ENCODE measurements at places on chromosomes 5 and 9.

- no peaks in the 10 kb centered on the region for H3K4me1 ChIP-seq
- DNase-seq = no peak
- no peaks in the 10 kb centered on the region for H3K36me3 ChIP-seq
- no peaks in the 10 kb centered on the region for H3K27me3 ChIP-seq
- H3K27ac ChIP-seq = no peak overlapping the region
Observed at GRCh38 chr5:162752612-162753011, 684.8 kb upstream of the CCNG1 start.

DNA sequence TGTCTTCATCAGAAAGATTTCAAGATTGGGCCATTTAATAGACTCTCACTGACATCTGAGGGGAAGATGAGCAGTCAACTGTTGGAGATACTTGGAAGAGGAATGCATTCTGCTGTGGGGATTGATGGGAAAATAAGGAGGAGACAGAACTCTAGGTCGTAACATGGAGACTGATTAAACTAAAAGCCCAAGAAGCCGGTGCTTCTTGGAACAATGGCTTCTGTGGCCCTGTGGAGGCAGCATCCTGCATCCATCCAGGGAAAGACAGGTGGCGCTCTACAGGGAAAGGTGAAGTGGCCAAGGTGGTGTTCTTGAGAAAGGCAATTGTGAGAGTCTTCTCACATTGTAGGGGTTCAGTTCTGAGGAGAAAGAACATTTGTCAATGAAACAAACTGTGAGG lies 31.3 kb downstream of the ZFAND5 start:
- H3K4me1 ChIP-seq = no peaks in the 10 kb centered on the region
- peaks cover 5% of the 10 kb centered on the region for H3K27me3 ChIP-seq
- no peak overlapping the region for H3K27ac ChIP-seq
- H3K36me3 ChIP-seq = no peaks in the 10 kb centered on the region
- no peak for DNase-seq
- no peak overlapping the region for H3K4me3 ChIP-seq

- no peaks in the 10 kb centered on the region for H3K4me1 ChIP-seq
- no peak overlapping the region for H3K27ac ChIP-seq
- H3K36me3 ChIP-seq = no peaks in the 10 kb centered on the region
- no peak for DNase-seq
- no peak overlapping the region for H3K4me3 ChIP-seq
Observed at GRCh38 chr5:76468635-76469425, 65.7 kb downstream of the IQGAP2 start.

DNA sequence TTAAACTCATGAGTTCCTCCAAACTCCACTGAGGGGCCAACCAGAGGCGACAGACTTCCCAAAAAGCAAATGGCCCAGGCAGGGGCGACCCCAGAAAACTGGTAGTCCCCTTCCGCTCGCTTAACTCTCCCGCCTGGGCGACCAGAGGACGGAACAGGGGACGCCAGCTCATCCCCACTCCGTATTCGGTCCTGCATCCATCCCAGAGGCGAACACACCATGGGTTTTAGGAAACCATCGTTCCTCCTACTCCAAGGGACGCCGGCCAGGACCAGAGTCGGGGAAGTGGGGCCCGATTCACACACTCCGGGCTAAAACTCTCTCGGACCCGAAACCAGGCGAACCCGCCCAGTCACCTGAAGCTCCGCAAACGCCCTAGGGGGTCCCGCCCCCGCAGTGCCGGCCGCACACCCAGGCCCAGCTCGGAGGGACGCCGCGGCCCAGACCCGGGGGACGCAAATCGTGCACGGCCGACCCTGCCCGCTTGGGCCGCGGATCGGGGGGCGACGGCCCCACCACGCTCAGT lies 478 bp downstream of the TEX10 start:
- H3K4me1 ChIP-seq = no peaks in the 10 kb centered on the region
- peak; percentile 10 for DNase-seq
- no peaks in the 10 kb centered on the region for H3K36me3 ChIP-seq
- peak overlapping the region; percentile 96 for H3K4me3 ChIP-seq

DNA sequence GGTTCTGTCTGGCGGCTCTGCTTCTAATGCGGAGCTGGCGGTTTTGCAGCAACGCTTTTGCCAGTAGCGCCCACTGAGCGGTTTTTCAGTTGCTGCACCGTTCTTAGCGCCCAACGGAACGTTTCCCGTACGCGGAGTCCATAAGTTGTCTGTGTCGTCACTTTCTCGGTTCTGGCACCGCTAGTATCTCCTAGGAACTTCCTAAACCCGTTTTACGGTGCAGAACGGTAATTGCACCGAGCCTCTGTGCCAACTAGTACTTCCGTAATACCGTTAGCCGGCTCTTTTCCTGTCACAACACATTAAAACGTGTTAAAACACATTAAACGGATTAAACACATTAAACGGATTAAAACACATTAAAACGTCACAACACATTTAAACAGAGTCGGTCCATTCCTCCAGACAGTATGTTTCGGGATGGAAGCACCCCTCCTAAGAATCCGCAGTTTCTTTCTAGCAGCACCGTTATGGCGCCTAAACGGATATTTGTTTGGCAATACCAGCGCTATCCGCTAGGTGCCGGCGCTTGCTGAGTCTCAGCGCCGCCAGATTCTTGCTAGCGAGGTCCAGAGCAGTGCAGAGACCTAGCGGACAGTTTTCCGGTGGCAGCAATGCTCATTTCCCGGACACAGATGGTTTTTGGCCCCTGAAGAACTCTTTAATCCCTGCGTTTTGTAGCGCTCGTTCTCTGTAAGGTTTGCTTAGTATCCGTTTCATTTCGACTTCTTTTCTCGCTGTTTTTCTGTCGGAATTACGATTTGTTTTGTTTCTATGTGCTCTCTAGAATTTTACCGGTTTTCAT lies 45.4 kb downstream of the ANXA2R start:
- DNase-seq = peak; percentile 93
- H3K36me3 ChIP-seq = no peaks in the 10 kb centered on the region
- H3K4me3 ChIP-seq = peak overlapping the region; percentile 80
- H3K4me1 ChIP-seq = no peaks in the 10 kb centered on the region
- peak overlapping the region; percentile 100 for H3K27ac ChIP-seq
- no peaks in the 10 kb centered on the region for H3K27me3 ChIP-seq

DNA sequence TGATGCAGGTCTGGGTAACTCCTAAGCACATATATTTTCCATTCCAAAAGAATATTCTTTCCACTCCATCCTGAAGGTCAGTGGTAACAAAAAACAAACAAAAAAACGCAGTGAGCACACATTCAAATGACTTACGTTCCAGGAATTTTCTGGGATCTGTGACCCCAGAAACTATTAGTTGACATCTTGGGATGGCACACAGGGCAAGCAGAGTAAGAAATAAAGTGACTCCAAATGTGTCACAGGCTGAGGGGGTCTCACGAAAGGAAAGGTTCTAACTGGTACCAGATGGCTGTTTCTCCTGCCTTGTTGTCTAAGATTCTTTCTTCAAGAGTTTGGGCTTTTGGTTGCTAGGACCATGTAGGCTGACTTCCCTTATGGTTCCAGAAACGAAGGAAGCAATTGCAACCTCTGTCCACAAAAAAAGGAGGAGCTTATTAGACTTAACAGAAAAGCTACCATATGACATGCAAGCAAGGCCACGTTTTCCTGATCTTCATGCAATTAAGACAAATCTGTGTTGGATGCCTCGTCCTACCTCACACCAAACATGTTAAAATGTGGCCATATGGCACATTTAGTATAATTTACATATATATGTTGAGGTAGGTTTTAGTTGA lies 32.7 kb downstream of the PTGS1 start:
- H3K4me3 ChIP-seq = no peak overlapping the region
- peak; percentile 52 for DNase-seq
- H3K4me1 ChIP-seq = peaks cover 10% of the 10 kb centered on the region
- H3K27me3 ChIP-seq = no peaks in the 10 kb centered on the region
- no peaks in the 10 kb centered on the region for H3K36me3 ChIP-seq

Data from IMR-90 (cell line).